ENCODE measurements at places on chromosomes 6 and 20.

DNA sequence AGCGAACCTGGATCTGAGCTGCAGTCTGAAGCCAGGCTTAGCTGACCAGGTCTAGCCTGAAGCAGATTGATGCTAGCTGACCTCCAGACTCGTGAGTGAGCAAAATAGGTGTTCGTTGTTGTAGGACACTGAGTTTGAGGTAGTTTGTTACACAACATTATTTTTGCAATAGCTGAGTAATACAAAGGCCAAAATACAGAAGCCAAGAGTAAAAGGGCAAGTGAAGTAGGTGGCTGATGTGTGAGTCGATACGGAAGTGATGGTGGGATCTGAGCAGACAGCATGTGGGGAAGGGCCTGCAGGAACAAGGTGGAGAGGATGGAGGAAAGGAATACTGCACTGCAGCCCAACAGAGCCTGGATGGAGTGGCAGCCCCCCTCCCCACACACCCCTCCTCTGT, 8.5 kb upstream of the SPATS1 start:
- H3K27ac ChIP-seq = no peak overlapping the region
- H3K36me3 ChIP-seq = no peaks in the 10 kb centered on the region
- DNase-seq = no peak
- peaks cover 26% of the 10 kb centered on the region for H3K27me3 ChIP-seq
- no peaks in the 10 kb centered on the region for H3K4me1 ChIP-seq
- no peak overlapping the region for H3K4me3 ChIP-seq

DNA sequence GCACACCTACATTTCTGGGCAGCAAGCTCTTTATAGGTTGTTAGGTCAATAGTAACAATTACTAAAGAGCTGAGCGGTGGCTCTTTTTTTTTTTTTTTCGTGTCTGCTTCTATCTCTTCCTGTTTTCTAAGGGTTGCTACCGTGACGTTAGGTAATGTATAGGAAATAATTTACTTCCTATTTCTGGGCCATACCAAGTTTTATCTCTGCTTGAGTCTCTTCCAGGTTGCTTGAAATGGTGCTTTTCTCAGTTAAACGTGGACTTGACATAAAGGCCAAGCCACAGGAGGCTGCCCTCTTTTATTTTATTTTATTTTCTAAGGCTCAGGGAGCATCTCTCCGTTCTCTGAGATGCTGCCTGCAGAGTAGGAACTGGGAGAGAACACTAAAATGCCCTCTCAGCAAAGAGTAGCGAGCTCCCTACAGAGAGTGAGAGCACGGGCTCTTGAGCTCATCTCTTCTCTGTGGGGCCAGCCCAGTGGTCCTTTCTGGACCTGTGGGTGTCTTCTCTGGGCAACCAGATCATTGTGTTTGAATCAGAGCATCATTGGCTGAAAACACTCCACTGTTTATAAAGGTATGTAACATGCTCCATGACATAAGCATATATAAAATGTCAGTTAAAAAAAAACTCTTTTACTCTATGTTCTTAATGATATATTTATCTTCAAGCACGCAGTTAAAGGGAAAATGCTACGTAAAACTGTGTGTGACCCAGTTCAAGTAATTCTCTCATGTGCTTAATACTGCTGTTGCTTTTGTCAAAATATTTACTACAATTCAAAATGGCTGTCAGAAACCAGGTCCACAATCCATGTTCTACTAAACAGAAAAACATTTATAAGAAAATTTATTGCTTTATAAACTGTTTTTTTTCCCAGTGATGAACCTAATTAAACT, at the start of gene ZNF831:
TSS of gene ZNF831 (plus strand) at position 191 of the 900 bp plus-strand sequence. CDS start 27,199 bp downstream, outside the sequence.
- no peak for DNase-seq
- no peak within 1 kb of the TSS for H3K4me3 ChIP-seq
- H3K4me1 ChIP-seq = no peaks in the 10 kb centered on the region
- no peak within 1 kb of the TSS for H3K27ac ChIP-seq

GRCh38 chr6:10309457-10310329, 105.2 kb downstream of the TFAP2A start:
- H3K4me1 ChIP-seq = no peaks in the 10 kb centered on the region
- no peaks in the 10 kb centered on the region for H3K36me3 ChIP-seq
- peak; percentile 41 for DNase-seq
- no peak overlapping the region for H3K27ac ChIP-seq

- no peak overlapping the region for H3K4me3 ChIP-seq
- no peaks in the 10 kb centered on the region for H3K27me3 ChIP-seq
- no peak overlapping the region for H3K27ac ChIP-seq
- no peaks in the 10 kb centered on the region for H3K36me3 ChIP-seq
- no peak for DNase-seq
Measured at GRCh38 chr20:56828402-56828801, 199.3 kb downstream of the TFAP2C start.

DNA sequence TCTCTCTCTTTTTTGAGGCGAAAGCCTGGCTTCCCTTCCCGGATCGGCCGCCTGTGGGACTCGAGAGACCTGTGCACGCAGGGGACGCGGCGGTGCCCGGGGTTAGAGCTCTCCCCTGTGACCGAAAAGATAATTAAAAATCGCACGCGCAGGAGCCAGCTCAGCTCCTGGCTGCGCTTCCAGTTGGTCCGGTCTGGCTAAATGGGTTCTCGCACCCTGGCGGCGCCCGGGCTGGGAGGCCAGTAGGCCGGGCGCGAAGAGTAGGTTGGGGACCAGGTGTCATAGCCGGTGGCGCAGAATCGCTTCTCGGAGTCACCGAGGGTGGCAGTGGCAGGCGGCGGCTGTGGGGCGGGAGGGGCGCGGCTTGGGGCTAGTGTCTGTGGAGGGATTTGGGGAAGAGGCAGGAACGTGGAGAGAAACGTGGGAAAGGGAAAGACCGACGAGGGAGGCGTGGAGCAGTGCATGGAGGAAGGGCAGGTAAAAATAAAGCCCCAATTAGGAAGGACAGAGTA, 41.9 kb upstream of the SUPT3H start:
- H3K27ac ChIP-seq = no peak overlapping the region
- peak overlapping the region; percentile 87 for H3K4me3 ChIP-seq
- H3K36me3 ChIP-seq = no peaks in the 10 kb centered on the region

DNA sequence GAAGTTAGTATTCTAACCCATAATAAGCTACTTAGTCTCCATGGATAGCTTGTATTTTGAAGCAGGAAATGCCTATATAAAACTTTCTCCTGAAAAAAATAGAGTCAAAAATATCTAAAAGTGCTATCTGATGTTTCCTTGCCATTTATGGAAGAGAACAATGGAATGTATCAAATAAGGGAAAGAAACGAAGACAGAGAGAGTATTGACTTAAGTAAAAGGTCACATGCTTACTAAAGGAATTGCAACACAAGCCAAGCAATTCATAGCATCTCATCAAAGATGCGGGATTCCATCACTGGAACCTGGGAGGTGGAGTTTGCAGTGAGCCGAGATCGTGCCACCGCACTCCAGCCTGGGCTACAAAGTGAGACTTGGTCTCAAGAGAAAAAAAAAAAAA, 112.9 kb upstream of the DTNBP1 start:
- H3K4me3 ChIP-seq = no peak overlapping the region
- H3K27me3 ChIP-seq = peaks cover 2% of the 10 kb centered on the region
- H3K4me1 ChIP-seq = no peaks in the 10 kb centered on the region
- no peak overlapping the region for H3K27ac ChIP-seq
- no peak for DNase-seq

- no peaks in the 10 kb centered on the region for H3K27me3 ChIP-seq
- no peaks in the 10 kb centered on the region for H3K36me3 ChIP-seq
- H3K4me3 ChIP-seq = no peak overlapping the region
- DNase-seq = no peak
Measured at GRCh38 chr6:118080547-118080946, 173.5 kb downstream of the SLC35F1 start.

All from fibroblast of lung (primary cell).